Activated T-helper 17 cell treated with anti-CD3 and anti-CD28 coated beads, Interleukin-2, amount 50 U/mL, for 72 hours (primary cell): ENCODE measurements at places on chromosomes 4 and X.

- peaks cover 25% of the 10 kb centered on the region for H3K27me3 ChIP-seq
- H3K4me3 ChIP-seq: no peak overlapping the region
- H3K36me3 ChIP-seq: no peaks in the 10 kb centered on the region
- H3K27ac ChIP-seq: no peak overlapping the region
These were observed 137.4 kb downstream of the NSUN7 start for GRCh38 chr4:40886931-40887763.

DNA sequence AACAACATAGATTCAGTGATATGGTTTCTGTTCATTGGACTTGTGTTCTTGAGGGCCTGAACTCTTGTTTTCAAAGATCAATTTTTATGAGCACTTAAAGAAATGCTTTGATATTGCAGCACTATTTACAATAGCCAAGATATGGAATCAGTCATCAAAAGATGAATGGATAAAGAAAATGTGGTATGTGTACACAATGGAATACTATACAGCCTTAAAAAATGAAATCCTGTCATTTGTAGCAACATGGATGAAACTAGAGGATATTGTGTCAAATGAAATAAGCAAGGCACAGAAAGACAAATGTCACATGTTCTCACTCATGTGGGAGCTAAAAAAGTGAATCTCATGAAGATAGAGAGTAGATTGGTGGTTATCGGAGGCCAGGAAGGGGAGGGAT, 21.9 kb downstream of the RNF128 start:
- H3K27ac ChIP-seq: no peak overlapping the region
- H3K27me3 ChIP-seq: peaks cover 3% of the 10 kb centered on the region
- H3K36me3 ChIP-seq: no peaks in the 10 kb centered on the region
- no peaks in the 10 kb centered on the region for H3K4me1 ChIP-seq
- no peak for ATAC-seq

- H3K4me1 ChIP-seq: no peaks in the 10 kb centered on the region
- no peaks in the 10 kb centered on the region for H3K36me3 ChIP-seq
- H3K27ac ChIP-seq: no peak overlapping the region
- H3K4me3 ChIP-seq: no peak overlapping the region
- ATAC-seq: no peak
These were observed 49.7 kb upstream of the IGFBP7 start for GRCh38 chr4:57159866-57160265.

GRCh38 chr4:166977596-166977995, 256.7 kb downstream of the SPOCK3 start:
- H3K27ac ChIP-seq: no peak overlapping the region
- H3K27me3 ChIP-seq: no peaks in the 10 kb centered on the region
- H3K36me3 ChIP-seq: no peaks in the 10 kb centered on the region
- no peak for ATAC-seq
- H3K4me3 ChIP-seq: no peak overlapping the region

DNA sequence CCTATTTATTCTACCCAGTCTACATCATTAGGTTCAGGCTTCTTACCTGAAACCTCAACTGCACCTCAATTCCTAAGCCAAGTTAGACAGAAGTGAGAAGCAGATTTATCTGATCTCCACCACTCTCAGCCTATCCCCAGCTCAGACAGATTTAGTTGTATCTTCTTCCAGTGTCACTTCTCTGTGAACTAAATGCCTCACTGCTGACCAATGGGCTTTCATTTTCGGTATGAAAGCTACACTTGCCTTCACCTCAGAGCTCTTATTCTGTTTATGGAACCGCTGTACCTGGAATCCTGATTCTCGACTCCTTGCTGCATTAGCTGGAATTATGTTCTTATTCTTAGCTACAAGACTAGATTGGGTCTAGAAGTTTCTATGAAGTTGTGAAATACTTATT, 833.2 kb downstream of the CCSER1 start:
- no peak overlapping the region for H3K27ac ChIP-seq
- H3K4me1 ChIP-seq: no peaks in the 10 kb centered on the region
- H3K27me3 ChIP-seq: no peaks in the 10 kb centered on the region
- ATAC-seq: no peak

- H3K27me3 ChIP-seq: peaks cover 6% of the 10 kb centered on the region
- no peaks in the 10 kb centered on the region for H3K36me3 ChIP-seq
- H3K4me3 ChIP-seq: no peak overlapping the region
- H3K27ac ChIP-seq: no peak overlapping the region
These were observed 345.3 kb upstream of the LCORL start for GRCh38 chr4:18366892-18367291.

DNA sequence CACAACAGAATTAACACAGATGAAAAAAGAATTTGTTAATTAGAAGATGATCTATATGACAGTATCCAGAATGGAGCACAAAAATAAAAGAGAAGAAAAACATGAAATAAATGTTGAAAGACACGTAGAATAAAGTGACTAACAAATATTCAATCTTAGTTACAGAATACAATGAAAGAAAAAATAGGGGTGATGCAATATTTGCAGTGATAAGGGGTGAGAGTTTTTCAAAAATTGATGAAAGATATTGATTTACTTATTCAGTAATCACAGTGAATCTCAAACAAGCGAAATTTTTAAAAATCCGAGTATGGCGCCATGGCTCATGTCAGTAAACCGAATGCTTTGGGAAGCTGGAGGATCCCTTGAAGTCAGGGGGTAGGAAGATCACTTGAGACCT, 20.2 kb upstream of the RAB28 start:
- ATAC-seq: no peak
- H3K4me3 ChIP-seq: no peak overlapping the region
- H3K27ac ChIP-seq: no peak overlapping the region
- H3K27me3 ChIP-seq: peaks cover 17% of the 10 kb centered on the region

GRCh38 chrX:34586936-34587335, 70.1 kb downstream of the TMEM47 start:
- H3K27me3 ChIP-seq: no peaks in the 10 kb centered on the region
- H3K36me3 ChIP-seq: no peaks in the 10 kb centered on the region
- no peaks in the 10 kb centered on the region for H3K4me1 ChIP-seq
- H3K4me3 ChIP-seq: no peak overlapping the region
- ATAC-seq: no peak
